ENCODE measurements at places on chromosomes 6 and 20. TPM values are rescaled to one million over a fixed set of nuclear protein-coding genes. Genes with fewer than 3 reads are reported as not detected.
A peak's percentile ranks its signal among the peaks of the same experiment; 100 is the strongest.

Gene EIF6
- total RNA-seq: 209 TPM

Gene TNNC2
- total RNA-seq: not detected

Gene GSTA4
- total RNA-seq: 2.2 TPM

Gene ANGPT4
- total RNA-seq: not detected

Gene VGLL2
- not detected for total RNA-seq

Gene CLDN20
- total RNA-seq: not detected

Gene GSTA2
- not detected for total RNA-seq

Gene DYNLT2
- 1.5 TPM for total RNA-seq

Gene CST2
- not detected for total RNA-seq

Gene PRSS35
- 0.37 TPM for total RNA-seq

DNA sequence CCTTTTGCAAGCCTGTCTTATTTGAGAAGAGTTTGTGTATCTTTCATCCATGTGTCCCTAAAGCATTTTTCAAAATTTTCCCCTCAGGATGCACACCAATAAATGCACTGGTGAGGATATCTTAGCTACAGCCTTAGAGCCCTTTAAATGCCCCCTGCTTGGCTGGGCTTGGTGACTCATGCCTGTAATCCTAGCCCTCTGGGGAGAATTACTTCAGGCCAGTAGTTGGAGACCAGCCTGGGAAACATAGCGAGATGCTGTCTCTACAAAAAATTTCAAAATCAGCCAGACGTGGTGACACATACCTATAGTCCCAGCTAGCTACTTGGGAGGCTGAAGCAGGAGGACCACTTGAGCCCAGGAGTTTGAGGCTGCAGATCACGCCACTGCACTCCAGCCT, 33.8 kb upstream of the PLCB4 start:
- DNase-seq: peak; percentile 21

GRCh38 chr6:10403385-10404106, 11.3 kb downstream of the TFAP2A start:
- no peak for DNase-seq

GRCh38 chr20:6157345-6157744, 34.5 kb upstream of the FERMT1 start:
- no peak for DNase-seq

GRCh38 chr6:151701911-151702562, 105.4 kb upstream of the ESR1 start:
- DNase-seq: no peak

- DNase-seq: no peak
Observed at GRCh38 chr6:68642977-68643376, 7.9 kb downstream of the ADGRB3 start.

- no peak for DNase-seq
Observed at GRCh38 chr20:5621305-5621704, 128.9 kb upstream of the SHLD1 start.

DNA sequence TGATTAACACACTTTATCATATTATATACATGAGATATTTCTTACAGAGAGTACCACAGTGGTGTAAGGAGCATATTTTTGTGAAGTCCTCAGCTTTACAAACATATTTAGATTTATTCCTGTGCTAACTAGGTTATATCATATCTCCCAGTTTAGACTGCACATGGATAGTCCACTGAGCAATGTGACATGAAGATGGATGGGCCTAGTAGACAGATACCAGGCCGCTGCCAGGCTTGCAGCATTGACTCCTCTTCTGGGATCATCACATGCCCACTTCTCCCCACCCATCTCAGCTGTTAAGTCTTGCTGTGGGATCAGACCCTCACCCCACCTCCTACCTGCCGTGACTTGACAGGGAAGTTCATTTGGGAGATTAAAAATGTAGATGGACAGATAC, 95.8 kb downstream of the SLX4IP start:
- no peak for DNase-seq

DNA sequence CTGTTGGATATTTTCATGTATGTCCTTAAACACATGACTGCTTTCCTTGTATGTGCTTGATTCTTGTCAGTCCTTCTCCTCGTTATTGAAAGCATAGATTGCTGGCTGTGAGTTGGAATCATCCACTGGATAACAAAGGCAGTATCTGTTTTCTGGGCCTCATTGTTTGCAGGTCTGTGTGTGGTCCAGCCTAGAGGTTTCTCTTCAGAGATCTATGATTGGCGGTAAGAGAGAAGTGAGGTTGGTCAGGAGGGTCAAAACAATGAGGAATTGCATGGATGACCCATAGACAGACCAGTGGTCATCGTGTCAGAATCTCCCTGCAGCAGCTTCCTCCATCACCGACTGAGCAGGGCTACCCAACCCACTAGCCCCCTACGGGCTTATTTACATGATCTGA, 915.0 kb downstream of the KIF16B start:
- DNase-seq: no peak

DNA sequence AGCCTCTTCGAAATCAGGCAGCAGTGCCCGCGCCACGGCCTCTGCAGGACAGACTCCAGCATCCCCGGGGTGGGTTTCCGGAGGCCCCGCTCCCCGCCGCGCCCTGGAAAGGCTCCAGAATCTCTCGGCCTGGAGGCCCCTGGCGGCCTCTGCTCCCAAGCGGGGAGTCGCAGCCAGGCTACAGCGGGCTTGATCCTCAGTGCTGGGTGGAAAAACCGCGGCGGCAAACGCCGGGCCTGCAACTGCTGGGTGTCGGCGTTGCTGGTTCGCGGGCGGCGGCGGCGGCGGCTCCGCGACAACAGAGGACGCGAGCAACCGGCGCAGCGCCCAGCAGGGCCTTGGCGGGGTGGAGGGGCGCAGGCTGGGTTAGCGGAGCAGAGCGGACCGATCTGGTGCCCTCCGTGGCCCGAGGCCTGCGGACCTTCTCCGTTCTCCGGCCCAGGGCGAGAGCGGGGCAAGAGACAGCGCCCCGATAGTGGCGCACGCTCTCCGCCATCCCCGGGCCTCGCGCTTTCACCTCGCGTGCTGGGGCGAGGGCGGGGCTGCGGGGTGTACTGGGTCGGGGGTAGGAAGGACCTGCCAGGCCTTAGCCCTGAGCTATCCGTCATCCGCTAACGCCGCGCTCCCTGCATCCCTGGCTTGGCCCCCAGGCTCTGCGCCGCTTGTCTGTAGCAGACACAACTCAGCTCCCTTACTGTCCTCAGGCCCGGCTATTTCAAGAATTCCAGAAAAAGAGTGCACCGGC, 3.4 kb upstream of the ZNF292 start:
- DNase-seq: no peak

- no peak for DNase-seq
Observed at GRCh38 chr6:64926051-64926450, 781.0 kb downstream of the EYS start.

DNA sequence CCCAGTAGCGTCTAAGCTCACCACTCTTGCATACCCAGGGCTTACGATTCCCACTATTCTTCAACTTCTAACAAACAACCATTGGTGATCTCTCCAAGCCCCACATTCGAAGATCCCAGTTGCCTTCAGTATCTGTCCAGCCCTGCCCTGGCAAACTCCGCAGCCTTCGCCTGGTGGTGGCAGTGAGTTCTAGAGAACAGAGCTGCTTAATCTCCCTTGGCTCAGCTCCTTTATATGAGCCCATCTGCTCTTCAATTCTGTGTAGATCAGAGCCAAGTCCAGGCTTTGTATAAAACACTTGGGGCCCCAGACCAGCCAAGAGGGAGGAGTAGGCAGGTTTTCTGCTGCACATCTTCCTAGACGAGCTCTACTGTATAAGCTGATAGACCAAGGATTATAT, 193.3 kb downstream of the PHACTR1 start:
- DNase-seq: no peak

- DNase-seq: no peak
Observed at GRCh38 chr6:122660296-122660695, 50.1 kb downstream of the PKIB start.

GRCh38 chr20:17935186-17935585, 33.4 kb downstream of the SNX5 start:
- DNase-seq: no peak

GRCh38 chr20:54361475-54361874, 113.9 kb upstream of the DOK5 start:
- no peak for DNase-seq

DNA sequence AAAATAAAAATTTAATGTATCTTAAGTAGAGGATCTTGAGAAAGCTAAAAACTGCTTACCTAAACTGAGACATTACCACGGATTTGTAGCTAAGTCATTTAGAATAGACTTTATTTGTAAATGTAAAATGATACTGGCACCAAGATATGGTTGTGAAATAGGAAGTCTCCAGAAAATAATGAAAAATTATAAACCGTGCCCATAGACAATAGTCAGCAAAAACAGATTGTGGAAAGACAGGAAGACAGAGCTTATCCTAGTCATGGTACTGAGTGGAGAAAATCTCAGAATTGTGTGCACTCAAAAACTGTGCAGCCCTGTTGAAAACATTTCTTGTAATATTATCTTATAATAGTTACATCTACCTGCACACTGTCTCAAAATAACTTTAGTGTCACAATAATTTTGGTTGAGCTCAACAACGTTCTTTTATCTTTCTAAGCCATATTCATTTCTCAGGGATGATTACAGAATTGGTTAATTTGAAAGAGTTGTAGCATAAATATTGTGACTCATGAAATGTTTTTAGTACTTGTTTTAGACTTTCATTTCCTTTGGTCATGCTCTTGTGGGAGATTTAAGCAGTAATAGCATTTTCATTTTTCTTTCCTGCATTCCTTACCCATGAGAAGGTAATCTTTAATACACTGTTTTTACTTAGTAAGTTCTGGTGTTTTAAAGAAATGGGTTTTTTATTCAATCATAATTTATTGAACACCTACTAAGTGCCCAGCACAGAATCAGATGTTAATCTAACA, 174.5 kb downstream of the SOX4 start:
- DNase-seq: no peak

GRCh38 chr6:1773700-1774099, 164.0 kb downstream of the FOXC1 start:
- DNase-seq: no peak

GRCh38 chr6:69880601-69881000, 14.2 kb downstream of the COL19A1 start:
- no peak for DNase-seq

DNA sequence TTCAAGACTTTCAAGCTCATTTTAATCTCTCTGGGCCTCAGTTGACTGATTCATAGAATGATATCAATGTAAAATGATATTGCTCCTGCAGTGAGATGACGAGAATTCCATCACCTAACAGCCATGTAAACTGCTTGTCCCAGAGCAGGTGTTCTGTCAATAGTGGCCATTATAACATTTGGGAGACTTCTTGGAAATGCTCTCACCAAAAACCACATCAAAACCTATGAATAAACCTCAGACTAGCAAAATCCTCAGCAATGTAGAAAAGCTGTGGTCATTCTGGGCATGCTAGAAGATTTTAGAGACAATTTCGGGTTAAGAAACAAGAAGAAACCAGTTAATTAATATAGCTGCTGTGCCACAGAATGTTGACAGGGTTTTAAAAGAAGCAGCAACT, 225.4 kb downstream of the FRK start:
- DNase-seq: no peak

DNA sequence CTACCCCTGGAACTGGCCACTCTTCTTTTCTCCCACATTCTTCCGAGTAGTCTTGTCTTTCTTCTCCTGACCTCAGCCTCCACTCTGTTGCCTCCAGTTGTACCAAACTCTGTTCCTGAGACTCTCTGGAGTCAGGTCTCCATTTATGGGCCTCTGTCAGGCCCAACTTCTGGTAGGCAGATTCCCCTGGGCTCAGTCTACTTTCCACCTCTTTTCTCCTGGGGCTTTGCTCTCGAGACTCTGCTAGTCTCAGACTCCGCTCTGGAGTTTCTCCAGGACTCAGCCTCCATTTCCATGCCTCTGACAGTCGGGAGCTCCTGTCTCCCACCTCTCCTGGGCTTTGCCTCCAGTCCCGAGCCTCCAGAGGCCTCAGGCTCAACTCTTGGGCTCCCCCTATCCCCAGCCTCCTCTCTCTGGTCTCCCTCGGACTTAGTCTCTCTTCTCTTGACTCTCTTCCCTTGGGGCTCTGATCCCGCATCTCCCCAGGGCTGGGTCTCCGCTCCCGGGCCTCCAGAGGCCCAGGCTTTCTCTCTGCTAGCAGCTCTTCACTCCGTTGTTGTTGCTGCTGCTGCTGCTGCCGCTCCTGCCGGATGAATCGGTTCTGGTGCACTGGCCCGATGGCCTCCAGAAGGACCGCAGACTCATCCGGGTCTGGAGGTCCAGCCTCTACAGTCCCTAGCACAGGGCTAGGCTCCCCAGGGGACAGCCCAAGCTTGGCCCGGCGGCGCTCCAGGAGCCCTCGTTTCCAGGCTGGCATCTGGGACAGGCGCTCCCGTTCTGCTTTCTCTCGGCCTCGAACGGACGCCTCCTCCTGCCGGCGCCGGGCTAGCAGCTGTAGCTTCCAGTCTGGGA, 1.1 kb downstream of the PPP1R18 start:
- no peak for DNase-seq

- DNase-seq: no peak
Observed at GRCh38 chr6:120564779-120565178, 769.5 kb downstream of the TBC1D32 start.

DNA sequence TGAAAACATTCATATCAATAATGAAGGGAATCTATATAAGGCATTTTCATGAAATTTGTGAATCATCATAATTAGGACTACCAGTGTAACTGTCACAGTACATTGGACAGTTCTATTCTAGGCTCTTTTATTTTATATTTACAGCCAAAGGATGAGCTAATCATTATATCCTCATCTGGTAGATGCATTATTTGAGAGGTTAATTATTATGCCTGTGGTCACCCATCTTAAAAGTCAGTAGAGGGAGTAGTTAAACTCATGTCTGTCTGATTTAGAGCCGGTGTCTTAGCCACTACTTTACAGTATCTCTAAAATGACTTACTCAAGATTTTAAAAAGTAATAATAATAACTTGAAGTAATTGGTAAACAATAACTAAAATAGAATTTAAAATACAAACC, 899.3 kb upstream of the MAP3K7 start:
- DNase-seq: no peak

GRCh38 chr6:52984247-52984646, 10.8 kb downstream of the GSTA4 start:
- no peak for DNase-seq

GRCh38 chr20:7770578-7770977, 169.7 kb downstream of the HAO1 start:
- no peak for DNase-seq

DNA sequence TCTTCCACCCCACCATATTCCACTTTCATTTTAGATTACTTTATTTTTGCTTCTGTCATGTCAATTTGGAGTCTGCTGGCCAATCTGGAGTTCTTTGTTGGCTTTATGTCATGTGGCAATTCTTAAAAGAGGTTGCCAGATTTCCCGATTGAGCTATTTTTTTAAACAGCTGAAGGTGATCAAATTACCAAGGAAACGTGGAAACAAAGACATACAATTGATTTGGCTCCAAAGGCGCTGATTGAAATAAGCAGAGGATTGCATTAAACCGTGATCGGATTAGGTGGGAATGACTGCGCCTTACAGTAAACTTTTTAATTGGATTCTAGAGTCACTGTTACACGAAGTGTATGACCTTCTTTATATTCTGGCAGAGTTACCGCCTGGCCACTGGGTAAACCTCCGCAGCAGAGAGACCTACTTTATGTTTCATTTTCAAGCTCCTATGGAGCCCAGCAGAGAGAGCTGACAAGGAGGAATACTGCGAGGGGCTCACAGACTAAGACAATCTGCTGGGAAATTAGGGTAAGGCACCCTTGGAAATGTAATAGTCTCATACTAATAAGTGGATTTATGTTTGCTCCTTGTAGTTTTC, 37.9 kb downstream of the SIM1 start:
- no peak for DNase-seq

Measured in HCT116 (cell line).